ENCODE measurements at places on chromosomes 1 and 21.

DNA sequence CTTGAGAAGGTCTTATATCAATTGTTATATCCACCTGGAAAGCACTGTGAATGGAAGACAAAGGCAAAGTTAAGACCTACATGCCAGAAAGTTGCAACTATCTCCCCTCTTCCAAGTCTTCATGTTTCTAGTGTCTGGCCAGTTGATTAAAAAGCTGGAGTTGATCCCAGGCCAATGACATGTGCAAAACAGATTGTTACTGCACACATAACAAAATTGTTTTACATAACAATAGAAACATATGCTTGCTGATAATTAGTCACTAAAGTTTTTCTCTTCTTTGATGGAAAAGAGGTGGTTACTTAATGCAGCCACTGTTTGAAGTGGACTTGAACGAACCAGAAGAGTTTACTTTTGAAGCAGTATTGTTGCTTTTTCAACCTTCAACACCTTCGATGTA lies 158.2 kb downstream of the TGFBR3 start:
- DNase-seq: no peak

DNA sequence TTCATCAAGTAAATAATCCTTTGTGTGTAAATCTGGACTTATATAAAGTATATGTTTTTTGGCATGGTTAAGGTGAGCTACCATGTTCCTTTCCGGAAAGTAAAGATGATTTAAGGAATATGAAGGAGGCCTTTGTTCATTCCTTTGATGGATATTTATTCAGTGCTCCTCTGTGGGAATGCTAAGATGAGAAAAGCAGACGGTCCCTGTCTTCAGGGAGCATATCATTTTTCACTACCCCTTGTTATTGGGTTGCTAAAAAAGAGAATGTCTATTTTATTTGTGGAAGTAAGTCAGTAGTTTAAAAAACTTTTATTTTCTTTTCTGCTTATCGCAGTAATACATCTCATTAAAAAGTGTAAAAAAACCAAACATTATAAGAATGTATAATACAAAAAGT lies 35.1 kb upstream of the CNN3 start:
- DNase-seq: no peak

DNA sequence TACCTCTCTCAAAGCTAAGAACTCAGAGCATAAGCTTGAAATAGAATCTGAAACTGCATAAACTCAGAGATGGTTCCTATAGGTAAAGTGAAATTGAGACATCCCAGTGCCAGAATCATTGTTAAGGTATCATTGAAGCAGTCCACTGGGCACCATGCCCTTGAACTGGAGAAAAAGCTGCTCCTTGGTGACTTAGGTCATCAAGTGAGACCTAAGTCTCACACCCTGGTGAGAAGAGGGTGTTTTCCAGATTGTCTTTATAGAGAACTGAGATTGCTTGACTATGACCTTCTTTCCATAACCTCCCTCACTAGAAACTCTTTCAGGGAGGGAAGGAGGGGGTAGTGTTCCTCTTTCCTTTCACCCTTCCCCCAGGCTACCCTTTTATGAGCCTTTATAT lies 9.4 kb upstream of the ATP6V1G3 start:
- DNase-seq: no peak

DNA sequence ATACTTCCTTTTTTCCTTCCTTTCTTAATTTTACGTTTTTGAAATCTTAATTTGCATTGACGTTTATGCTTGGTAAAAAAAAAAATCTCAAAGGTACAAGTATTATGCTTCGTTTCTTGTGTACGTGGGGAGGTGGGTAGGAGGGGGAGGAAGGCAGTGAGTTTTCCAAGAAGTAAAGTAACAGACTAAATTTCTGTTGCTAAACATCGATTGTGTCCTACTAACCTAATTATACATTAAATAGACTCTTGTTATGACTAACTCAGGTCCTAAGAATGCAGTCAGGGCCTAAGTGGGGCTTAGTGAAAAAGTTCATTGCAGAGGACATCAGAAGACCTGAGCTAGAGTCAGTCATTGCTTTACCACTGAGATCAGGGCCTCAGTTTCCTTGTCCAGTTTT lies 17.5 kb downstream of the NEK7 start:
- DNase-seq: no peak

DNA sequence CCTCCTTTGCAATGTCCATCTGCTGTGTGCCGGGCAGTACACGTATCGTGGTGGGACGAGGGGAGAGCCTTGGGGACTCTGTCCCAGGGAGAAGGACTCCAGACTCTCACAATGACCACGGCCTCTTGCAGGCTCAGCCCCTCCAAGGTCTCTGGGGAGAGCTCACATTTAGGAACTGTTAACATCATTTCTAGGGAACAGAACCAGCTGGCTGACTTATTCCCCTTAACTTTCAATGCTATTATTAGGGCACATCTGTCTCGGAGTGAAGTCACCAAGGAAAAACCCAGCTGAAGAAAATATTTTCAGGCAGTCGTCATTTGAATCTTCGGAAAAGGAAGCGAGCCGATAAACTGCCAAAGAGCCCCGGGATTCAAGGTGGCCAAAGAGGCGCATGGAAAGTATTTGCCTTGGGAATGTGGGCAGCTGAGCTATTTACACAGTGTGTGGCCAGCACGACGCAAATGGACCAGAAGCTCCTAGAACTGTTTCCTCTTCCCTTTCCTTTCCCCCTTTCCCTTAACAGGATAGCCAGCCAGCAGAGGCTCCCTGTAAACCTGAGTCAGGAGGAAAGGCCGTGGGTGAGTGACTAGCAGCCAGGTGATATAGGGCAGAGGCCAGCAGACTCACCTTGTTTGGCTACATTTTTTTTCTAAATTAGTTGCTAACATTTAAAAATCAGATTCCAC lies 74.5 kb downstream of the ITPKB start:
- no peak for DNase-seq

DNA sequence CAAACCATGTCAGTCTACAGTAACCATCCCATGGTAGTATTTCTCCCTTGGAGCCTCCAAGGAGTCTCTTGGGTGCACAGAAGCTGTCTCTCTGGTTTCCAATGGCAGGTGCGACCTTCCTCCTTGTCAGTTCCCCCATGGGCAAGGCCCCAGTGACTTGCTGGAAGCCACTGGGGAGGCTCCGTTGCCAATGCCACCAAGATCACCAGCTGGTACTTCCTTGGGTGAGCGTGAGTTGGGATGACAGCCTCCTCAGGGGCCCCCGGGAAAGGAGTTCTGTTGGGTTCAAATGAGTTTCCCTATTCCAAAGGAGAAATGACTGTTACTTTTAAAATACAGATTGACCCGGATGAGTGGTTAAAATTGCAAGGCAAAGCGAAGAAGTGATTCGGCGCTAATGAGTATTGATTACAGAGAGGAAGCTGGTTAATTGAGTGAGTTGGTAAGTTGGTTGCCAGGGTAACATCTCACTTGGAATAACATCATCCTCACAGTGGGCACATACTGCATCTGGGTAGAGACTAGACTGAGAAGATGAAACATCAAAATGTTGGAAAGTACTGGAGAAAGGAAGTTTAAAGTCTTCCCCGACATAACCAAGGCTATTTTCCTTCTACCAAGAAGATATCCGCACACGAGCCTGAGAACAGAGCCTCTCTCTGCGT lies 53.0 kb upstream of the LAPTM5 start:
- DNase-seq: no peak

DNA sequence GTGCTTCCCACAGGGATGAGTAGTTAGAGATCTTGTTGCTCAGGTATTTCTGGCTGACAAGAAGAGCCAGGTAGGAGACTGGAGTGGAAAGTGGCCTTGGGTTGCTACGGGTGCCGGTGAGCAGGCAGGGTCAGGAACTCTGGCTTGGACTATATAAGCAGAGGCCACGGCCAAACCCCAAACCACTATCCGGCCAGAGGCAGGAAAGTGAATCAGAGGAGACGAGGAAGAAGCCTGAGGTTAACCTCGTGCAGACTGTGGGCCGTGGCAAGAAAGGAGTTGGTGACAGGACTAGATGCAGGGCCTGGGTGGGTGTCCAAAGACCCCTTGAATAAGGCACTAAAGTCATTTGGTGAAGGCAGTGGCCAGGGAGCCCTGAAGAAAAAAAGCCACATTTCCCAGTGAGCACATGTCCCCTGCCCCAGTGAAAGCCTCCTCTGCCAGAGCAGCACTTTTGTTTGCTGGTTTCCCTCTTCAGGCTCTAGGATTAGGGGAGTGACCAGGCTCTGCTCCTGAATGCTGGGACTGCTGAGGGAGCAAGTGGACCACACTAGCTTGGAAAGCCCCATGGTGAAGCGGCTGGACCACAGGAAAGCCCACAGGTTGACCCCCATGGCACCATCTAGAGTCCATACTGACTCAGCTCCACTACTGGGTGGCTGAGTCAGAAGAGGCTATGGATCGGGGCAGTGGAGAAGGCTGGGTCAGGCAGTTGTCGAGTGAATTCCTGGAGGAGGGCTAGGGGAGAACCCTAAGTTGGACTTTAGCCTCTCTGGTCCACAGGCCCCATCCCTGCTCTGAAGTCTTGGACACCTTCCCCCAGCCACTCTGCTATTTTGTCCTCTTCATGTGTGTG lies 23.4 kb downstream of the CSF1 start:
- peak; percentile 19 for DNase-seq

- no peak for DNase-seq
Measured at GRCh38 chr1:194353121-194353520, 1166.7 kb upstream of the B3GALT2 start.
